ENCODE measurements at places on chromosomes 1 and 21.
A peak's percentile ranks its signal among the peaks of the same experiment; 100 is the strongest.

- DNase-seq = no peak
Observed at GRCh38 chr1:157370698-157371097, 181.6 kb downstream of the FCRL5 start.

GRCh38 chr1:170872663-170873062, 62.7 kb upstream of the MROH9 start:
- DNase-seq = no peak

DNA sequence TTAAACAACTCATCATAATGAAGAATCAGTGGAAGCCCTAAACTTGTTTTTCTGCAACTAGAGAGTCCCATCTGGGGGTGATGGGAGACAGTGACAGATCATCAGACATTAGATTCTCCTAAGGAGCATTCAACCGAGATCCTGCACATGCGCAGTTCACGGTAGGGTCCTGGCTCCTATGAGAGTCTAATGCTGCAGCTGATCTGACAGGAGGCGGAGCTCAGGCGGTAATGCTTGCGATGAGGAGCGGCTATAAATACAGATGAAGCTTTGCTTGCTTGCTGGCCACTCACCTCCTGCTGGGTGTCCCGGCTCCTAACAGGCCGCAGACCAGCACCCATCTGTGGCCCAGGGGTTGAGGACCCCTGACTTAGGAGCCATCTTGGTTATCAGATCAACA, 247.2 kb downstream of the FMN2 start:
- no peak for DNase-seq

GRCh38 chr1:8018492-8019228, 7.4 kb downstream of the ERRFI1 start:
- DNase-seq = no peak

- peak; percentile 43 for DNase-seq
Observed at GRCh38 chr1:9302745-9303524, 10.2 kb downstream of the SPSB1 start.

- no peak for DNase-seq
Observed at GRCh38 chr1:26493267-26493666, 21.0 kb downstream of the HMGN2 start.

DNA sequence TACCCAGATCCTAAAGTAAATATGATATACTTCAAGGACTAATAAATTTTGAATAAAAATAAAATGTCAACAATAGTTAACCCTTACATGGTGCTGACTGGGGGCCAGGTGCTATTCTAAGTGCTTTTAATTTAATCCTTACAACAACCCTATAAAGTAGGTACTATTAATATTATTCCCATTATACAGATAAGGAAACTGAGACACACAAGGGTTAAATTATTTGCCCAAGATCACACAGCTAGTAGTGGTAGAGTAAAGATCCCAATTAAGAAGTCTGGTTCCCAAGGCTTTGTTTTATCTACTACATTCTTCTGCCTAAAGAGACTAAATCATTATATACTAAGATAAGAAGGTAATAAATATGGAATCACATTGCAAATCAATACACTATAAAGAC, 34.2 kb downstream of the SYNJ1 start:
- no peak for DNase-seq

- DNase-seq = no peak
Observed at GRCh38 chr1:180610556-180611015, 21.2 kb upstream of the XPR1 start.

DNA sequence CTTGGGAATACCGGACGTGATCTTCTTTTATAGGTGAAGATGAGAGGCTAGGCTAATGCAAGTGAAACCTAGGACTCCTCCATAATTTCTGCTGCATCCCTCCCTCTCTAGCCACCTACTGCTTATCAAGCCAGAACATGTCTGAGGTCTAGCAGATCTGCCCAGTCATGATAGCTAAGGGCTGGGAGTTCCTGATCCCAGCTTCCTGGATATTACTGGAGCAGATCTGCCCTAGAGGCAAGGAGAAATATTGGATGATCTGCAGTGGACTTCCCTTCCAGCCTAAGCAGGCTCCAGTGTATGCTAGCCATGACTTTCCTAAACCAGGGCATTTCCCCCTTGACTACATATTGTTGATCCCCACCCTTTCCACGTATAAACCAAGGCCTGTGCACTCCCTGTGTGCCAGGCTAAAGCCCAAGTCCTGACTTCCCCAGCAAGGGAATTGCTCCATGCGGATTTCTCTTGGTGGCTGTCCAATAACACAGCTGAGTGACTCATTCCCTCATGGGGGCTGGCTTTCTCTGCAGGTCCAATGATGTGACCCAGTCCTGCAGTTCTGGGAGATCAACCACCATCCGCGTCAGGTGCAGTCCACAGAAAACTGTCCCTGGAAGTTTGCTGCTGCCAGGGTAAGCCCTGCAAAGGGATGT, 15.5 kb upstream of the SARS1 start:
- DNase-seq = peak; percentile 8

GRCh38 chr1:51574796-51575195, 42.1 kb upstream of the OSBPL9 start:
- no peak for DNase-seq

DNA sequence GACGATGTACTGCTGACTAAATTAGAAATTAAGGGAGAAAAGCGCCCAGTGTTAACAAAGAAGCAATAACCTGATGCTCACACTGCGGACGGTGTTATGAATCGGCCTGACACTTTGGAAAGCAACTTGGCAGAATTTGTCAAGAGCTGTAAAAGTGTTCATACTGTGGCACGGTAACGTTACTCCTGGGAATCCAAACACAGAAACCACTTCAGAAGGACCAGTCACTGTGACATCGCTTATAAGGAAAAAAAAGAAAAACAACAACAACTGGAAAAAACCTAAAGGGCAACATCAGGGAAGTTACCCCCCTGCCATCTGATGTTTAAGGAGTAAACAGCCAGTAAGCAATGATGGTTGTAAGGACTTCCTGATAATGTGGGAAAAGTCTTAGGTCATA, 27.7 kb downstream of the CAPZB start:
- DNase-seq = no peak

- DNase-seq = no peak
Observed at GRCh38 chr1:41853907-41854306, 64.8 kb downstream of the HIVEP3 start.

Measured in NCI-H460 (cell line).